Left cardiac atrium (tissue), 4 donors: ENCODE measurements at places on chromosomes 2 and 18. TPM values are rescaled to one million over a fixed set of nuclear protein-coding genes. Genes with fewer than 3 reads are reported as not detected.

DNA sequence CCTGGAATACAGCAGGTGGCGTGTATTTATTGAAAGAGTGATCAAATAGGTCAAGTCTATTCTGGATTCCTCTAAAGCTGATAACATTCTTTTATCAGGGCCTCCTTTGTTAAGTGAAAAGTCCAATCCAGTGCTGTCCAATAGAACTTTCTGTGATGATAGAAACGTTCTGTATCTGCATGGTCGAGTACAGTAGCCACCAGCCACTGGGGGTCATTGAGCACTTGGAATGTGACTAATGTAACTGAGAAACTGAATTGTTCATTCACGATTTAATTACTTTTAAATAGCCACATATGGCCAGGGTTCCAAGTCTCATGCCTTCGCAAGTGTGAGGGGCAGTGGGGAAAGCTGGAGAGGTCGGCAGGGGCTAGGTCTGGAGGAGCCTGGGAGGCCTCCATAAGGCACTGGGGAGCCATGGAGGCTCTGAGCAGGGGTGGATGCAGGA, 20.5 kb downstream of the SH2D6 start:
- DNase-seq, result no peak

DNA sequence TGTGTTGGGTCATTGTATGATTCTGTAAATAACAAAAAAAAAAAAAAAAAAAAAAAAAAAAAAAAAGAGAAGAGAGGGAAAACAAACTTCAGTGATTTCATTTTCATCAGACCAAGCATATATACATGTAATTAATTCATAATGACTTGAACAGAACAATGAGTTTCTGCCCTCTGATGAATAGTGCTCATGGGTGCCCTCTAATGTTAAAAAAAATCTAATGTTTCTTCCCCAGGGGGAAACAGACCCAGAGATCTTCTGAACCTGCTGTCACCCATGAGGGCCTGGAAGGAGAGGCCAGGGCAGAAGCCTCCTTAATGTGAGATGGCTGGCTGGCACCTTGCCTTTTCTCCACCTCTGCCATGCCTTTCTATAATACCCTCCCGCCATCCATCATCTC, 289.2 kb downstream of the ZNF521 start:
- no peak for DNase-seq

DNA sequence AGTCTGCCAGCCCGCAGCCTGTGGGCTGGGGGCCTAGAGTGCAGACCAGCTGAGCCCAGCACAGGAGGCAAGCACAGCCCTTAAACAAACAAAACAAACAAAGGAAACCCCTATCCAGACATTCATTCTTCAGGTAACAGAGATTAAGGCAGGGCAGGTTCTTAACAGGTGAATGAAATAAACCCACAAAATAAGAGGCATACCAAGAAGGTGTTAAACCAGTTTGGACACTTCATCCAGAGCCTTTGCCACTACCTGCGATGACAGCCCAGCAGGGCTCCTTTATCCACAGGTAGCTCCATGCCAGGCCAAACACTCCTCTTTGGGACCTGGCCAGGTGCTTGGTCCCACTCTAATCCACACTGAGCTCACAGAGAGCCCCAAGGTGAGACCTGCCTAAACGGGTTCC, 209.7 kb upstream of the SIX2 start:
- DNase-seq, result no peak

DNA sequence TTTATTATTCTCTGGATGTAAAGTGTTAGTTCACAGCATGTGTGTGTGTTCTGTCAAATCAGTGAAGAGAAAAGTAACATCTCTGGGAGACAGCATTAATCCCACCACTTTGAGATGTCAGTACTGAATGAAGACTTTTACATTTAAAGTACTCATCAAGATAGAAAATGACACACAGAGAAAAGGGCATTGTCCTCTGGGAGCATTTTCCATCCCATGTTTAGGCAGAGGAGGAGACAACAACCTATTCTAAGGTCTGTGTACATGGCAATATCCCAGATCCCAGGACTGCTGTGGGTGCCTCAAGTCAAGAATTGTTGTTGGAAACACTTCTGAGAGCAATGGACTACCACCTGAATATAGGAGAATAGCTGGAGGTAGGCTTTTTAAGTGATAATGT, 201.5 kb downstream of the PPP1R1C start:
- DNase-seq, result no peak

The SAG gene
- not detected for total RNA-seq

The STARD6 gene
- not detected for total RNA-seq

The ZNF892 gene
- total RNA-seq, result 2.9 TPM

The SCG2 gene
- 0.41 TPM for total RNA-seq
